ENCODE measurements at places on chromosomes 1 and 21.

DNA sequence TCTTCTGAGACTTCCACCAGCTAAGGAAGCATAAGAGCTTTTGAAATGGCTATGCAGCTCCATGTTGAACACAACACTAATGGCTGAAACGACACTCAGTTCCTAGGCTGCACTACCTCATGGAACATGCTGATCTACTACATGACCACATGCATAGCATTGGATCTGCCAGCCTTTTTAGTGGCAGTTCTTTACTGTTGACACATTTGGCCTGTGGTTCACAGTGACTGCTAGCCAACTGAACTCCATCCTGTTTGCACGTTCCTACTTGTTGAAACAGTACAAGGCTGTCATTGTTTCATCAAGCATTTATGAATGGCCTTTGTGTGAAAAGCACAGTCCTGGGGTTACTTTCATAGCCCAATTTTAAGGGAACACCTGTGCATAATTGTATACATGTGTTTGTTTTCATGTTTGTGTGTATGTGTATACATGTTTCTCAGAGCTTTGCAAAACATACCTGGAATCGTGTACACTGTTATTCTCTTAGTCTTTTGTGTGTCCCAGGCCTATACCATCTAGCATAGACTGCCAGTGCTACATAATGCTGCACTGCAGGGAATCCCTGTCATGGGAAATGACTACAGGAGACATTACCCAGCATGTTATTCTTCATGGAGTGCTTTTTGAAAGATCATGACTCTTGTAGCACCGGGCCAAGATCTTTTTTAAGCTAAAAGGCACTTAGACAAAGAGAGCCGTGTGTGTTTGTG, 179.6 kb upstream of the ESRRG start:
- no peak for ATAC-seq

GRCh38 chr1:194908643-194909042, 1699.6 kb downstream of the KCNT2 start:
- ATAC-seq = no peak

- peak; percentile 89 for ATAC-seq
Observed at GRCh38 chr1:101293461-101294051, 56.7 kb downstream of the S1PR1 start.

- no peak for ATAC-seq
Observed at GRCh38 chr1:125085720-125086591, 3901.2 kb downstream of the SRGAP2C start.

- no peak for ATAC-seq
Observed at GRCh38 chr1:39675220-39675619, 3.3 kb upstream of the NT5C1A start.

- no peak for ATAC-seq
Observed at GRCh38 chr1:68383092-68383491, 66.7 kb downstream of the RPE65 start.

- no peak for ATAC-seq
Observed at GRCh38 chr21:45138199-45139002, 64.0 kb downstream of the ADARB1 start.
